ENCODE measurements at places on chromosomes 11 and 22. TPM values are rescaled to one million over a fixed set of nuclear protein-coding genes. Genes with fewer than 3 reads are reported as not detected.

GRCh38 chr11:60056349-60056969 is at the start of gene MS4A3:
MS4A3 (plus strand) TSS chr11:60056665; CDS start chr11:60061161, 4,496 bp downstream.
- no peak for DNase-seq

GRCh38 chr22:27993201-27993635 is 74.2 kb upstream of the PITPNB start:
- no peak for DNase-seq

DNA sequence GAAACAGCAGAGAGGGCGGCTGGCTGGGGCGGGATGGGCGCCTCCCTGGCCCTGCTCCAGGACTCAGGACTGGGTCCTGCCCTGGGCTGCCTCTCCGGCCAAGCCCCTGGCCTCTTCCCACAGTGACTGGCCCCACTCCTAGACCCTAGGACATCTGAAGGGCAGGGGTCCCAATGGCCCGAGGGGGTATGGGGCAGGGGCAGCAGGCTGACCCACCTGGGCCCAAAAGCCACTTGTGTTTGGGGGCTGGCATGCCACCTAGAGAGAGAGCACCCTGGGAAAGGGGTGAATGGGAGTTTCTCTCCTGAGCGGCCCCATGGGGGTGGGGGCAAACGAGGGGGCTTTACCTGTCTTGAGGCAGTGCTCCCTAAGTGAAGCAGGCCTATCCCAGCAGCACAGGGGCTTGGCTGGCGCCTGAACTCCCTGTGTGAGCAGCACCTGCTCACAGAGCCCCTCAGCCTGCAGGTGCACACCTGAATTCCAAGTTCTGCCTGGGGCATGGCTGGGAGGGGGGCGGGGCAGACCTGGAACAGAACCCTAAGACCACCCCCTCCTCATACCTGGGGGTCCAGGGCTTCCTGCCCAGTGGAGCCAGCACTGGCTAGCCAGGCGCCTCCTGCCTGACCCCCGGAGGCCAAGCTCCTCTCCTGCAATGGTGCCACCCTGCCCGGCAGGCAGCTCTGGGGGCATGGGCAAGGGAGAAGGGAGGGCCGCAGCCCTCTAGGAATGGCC is 16.9 kb downstream of the DUSP8 start:
- no peak for DNase-seq

DNA sequence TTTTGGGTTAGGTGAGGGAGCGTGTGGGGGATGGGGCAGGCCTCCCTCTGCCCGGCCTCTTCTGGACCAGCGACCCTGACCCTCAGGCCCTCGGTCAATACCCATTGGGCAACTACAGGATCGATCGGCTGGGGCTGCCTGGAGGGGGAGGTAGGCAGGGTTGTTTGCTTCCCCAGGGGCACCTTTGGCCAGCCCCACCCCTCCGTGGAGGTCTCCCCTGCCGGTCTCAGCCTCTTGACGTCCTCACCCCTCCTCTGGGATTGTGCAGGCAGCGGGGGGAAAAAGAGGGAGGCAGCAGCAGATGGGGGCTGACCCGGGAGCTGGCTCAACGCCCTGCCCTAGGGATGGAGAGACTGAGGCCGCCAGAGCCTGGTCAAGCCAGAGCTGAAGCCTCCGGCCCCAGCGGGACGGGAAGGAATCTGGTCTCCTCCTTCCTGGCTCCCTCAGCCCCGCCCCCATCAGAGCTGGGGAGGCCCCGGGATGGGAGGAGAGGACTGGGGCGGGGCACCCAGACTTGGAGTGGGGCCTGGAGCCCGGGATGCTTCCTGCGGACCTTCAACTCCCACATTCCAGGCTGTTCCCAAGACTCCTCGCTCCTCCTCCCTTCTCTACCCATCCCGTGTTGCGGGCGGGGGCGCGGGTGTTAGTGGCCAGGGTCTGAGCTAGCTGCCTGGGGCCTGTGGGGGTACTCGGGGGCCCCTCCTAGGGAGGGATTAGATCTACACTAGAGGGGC is 14.4 kb upstream of the CDC42EP1 start:
- DNase-seq, result no peak

GRCh38 chr11:1744891-1745700 is 5.3 kb downstream of the IFITM10 start:
- DNase-seq, result no peak

DNA sequence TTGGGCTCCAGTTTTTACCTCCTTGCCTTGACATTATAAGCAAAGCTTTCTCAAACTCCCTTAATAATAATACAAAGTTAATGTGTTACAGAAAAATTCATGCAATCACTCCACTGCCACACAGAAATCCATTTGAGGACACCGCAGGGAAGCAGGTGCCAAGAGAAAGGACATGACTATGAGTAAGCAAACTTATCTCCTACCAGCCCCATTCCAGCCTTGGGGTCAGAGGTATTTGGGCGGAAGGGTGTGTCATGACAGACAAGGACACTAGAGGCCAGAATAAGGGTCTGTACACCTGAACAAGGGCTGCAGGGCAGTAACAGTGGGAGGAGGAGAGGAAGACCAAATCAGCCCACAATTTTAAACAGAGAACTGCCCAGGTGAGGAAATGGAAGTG is 5.9 kb downstream of the GNG3 start:
- DNase-seq, result no peak

DNA sequence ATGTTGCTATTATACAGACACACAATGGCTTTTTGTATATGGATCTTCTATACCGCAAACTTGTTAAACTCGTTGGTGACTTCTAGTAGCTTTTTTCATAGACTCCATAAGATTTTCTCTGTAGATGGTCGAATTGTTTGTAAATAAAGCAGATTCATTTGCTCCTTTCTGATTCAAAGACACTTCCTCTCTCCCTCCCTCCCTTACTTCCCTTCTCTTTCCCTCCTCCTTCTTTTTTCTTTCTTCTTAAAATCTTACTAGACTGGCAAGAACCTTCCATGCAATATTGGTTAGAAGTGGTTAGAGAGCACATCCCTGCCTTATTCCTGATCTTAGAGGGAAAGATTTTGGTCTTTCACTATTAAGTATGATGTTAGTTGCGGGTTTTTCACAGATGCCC is 36.4 kb downstream of the MYEOV start:
- DNase-seq, result no peak

- no peak for DNase-seq
Measured at GRCh38 chr11:95076416-95076815, 9.7 kb downstream of the SRSF8 start.

DNA sequence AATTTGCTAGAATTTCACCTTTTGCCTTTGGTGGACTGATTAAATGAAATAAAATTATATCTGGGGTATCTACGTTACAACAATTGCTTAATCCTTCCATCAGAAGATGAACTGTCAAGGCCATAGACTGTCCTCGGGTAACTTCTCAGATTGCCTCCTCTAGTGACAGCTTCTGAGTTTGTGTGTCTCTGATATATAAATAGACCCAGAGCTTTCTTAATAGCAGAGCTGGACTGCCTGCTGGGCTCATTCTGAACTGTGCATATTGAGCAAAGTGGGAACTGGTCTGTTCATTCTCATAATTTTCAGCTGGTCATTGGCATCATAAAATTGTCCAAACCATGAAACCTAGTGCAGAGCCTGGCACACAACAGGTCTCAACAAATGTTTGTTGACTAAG is 99.1 kb upstream of the GRAMD1B start:
- no peak for DNase-seq

- no peak for DNase-seq
Measured at GRCh38 chr11:24516638-24517037, 19.8 kb downstream of the LUZP2 start.

DNA sequence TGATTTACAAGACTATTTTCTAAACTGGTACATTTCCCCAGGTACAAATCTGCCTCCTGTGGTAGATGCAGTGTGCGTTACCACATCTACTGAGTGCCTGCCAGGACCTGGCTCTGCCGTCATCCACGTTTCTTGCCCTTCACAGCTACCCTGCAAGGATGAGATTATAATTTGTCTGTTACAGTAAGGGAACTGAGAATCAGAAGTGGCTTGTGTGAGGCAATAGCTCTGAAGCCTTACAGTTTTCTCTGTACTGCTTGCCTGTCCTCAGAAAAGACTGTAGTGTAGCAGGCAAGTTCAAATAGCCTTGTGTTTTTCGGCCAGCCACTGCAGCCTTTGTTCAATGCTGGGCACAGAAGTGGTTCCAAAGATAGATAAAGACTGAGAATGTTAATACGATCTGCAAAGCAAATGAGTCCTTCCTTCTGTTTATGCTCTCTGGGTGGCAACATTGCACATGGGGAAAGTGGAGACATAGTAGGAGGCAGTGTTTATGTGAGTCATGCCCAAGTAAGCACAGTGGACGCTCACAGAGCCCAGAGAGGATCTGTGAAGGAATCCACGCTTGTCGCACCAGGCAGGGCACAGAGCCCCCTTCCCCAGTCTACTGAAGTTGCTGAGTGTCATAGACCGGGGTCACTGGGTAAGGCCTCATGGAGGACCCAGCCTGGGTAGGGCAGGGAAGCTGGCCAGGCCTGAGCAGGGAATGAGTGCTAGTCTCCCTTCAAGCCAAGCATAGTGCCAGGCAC is 49.1 kb downstream of the MICAL2 start:
- no peak for DNase-seq

GRCh38 chr11:40202589-40203270 is 1256.7 kb downstream of the LRRC4C start:
- no peak for DNase-seq

LTBP3 gene
- total RNA-seq, result 248 TPM

PRCP gene
- 50.0 TPM for total RNA-seq

OR5A1 gene
- total RNA-seq, result not detected

OR52I2 gene
- not detected for total RNA-seq

BEST1 gene
- 2.3 TPM for total RNA-seq

OR2D2 gene
- 0.20 TPM for total RNA-seq

TMEM45B gene
- total RNA-seq, result not detected

REXO2 gene
- total RNA-seq, result 72.5 TPM
